Activated CD4-positive, CD25-positive, alpha-beta regulatory T cell treated with anti-CD3 and anti-CD28 coated beads, Interleukin-2, amount 50 U/mL, for 72 hours (primary cell): ENCODE measurements at places on chromosomes 2 and 18.
A peak's percentile ranks its signal among the peaks of the same experiment; 100 is the strongest.

DNA sequence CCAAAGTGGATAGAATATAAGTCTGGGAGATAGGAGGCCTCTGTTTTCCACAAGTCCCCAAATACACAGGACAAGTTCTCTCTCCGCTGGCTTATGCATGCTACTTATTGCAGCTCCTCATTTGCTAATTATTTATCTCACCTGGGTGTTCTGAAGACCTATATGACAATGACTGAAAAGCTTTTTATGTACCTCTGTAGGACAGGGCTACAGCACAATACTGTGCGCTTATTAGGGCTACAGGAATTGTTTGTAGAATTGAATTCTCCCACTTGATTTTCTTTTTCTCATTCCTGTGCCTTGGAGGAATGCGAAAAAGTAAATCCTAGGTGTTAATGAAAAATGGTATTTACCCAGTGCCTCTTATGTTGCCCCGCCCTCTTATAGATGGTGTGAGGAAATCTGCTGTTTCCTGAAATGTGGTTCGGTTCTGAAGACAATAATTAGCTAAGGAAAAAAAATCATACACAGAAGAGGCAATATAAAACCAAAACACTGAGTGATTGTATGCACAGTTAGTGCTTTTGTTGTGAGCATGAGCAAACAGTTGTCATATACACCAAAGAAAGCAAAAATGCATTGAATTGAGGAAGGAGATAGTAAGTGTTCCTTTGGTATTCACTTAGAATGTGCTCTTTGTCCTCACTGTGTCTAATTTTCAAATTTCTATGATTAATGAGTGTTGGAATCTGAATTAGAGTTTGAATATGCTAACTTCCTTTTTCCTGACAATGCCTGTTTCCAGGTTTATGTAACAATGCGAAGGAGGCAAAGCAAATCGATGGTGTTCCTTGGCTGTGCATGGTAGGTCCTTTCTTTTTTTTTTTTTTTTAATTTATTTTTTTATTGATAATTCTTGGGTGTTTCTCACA is 78.7 kb upstream of the PNPT1 start:
- no peak for DNase-seq

- DNase-seq = no peak
Measured at GRCh38 chr2:204010628-204011560, 74.3 kb downstream of the ICOS start.

GRCh38 chr2:174788291-174788929 is 24.1 kb upstream of the CHRNA1 start:
- no peak for DNase-seq

GRCh38 chr2:184683911-184684310 is 85.6 kb downstream of the ZNF804A start:
- DNase-seq = no peak

DNA sequence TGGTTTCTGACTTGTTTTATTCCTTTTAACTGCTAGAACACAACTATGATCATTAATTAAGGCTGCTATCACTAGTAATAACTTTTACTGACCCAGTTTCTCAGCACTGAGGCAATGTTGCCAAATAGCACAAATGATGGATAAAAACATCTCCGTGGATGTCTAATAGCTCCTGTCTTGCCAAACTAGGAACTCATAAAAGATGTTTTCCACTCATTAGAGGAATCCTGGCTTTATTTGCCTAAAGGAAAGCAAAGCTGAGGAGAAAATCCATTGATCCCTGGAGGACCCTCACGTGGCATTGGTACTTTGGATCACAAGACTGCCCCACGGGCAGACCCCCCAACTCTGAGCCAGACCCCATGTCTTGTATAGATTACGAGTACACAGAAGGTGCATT is 96.1 kb upstream of the ZNF397 start:
- DNase-seq = no peak

- DNase-seq = no peak
Measured at GRCh38 chr18:74840492-74841167, 243.0 kb downstream of the ZNF407 start.

- no peak for DNase-seq
Measured at GRCh38 chr2:211061612-211062296, 505.4 kb downstream of the CPS1 start.

DNA sequence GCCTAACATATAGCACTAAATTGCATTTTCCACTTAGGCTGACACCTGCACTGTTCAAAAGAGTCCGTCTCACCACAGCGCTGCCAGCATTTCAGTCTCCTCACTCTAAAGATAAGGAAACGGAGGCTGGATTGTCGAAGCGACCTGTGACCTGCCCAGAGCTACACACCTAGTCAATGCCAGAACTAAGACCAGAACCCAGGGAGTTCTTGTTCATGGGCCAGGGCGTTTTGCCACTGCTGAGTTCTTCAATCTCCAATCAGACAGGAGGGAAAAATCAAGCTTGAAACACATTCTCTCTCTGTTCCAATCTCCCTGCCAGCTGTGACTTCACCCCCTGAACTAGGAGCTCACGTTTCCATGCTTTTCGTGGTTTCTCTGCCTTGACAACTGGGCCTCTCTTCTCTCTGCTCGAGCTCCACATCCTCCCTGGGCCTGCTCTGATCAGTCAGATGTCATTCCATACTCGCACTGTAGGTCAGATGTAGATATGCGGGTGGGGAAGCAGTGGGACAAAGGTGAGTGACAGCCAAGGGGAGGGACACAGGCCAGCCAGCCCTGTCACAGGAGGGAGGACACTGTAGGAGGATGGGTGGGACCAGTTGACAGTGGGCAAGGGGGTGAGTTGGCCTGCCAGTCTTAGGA is 221.1 kb upstream of the SMAD2 start:
- DNase-seq = no peak

DNA sequence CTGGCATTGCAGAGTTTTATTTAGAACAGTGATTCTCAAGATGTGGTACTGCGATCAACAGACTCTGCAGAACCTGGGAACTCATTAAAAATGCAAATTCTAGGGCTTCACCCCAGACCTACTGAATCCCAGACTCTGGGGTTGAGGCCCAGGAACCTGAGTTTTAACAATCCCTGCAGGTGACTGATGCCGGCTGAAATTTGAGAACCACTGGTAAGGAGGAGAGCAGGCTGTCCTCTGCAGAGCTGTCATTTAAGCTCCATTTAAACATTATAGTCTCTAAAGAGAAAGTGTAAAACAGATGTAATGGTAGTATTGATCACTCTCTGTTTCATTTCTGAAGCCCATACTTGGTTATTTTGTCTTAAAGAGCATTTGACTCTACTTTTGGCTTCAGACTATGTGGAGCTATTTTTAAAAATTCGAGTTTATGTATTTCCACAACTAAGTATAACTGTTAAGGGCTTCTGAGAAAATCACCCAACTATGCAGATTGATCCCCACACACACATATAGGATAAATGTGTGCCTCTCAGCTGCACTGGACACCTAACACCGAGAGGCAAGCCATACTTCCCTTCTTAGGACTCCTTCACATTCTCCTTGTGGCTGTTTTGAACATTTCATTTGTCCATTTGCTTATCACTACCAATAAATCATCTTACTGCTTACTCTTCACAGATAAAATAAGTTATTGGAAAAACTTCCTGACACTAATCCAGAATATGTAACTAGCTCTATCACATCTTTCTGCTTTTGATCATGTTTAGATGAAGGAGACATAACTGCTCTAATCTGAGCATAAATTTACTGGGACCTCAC is 487.5 kb downstream of the DLGAP1 start:
- DNase-seq = no peak

DNA sequence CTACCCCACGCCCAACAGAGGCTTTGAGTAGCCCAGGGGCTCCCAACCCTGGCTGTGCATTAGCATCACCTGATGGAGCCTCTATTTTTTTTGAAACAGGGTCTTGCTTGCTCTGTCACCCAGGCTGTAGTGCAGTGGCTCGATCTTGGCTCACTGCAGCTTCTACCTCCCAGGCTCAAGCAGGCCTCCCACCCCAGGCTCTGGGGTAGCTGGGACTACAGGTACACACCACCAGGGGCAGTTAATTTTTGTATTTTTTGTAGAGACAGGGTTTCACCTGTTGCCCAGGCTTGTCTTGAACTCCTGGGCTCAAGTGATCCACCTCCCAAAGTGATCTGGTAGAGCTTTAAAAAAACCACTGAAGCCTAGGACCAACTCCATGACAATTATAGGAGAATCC is 394.8 kb upstream of the ATP5MC3 start:
- no peak for DNase-seq

GRCh38 chr2:98086491-98087446 is at the start of gene VWA3B:
Gene VWA3B (plus strand): TSS chr2:98087167. CDS start chr2:98093093, 5,926 bp downstream.
- DNase-seq = peak; percentile 68

- DNase-seq = no peak
Measured at GRCh38 chr2:239476029-239476756, 75.4 kb upstream of the HDAC4 start.

- DNase-seq = no peak
Measured at GRCh38 chr2:165691615-165692014, 102.4 kb downstream of the GALNT3 start.

DNA sequence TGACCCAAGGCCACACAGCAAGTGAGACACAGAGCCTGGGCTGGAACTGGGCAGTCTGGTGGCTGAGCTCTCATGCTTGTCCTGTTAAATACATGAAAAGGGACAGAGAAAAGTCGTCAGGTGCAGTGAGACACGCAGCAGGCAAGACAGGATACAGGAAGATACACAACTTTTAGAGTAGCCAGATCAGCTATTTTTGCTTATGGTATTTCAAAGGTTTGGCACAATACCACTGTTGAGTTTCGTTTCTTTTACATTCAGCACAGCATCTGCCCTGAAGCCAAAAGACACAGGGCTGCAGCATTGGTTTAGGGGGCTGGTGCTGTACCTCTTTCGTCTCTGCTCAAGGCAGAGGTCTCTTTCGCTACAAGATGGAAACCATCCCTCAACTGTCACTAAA is 14.0 kb downstream of the FHL2 start:
- DNase-seq = no peak

DNA sequence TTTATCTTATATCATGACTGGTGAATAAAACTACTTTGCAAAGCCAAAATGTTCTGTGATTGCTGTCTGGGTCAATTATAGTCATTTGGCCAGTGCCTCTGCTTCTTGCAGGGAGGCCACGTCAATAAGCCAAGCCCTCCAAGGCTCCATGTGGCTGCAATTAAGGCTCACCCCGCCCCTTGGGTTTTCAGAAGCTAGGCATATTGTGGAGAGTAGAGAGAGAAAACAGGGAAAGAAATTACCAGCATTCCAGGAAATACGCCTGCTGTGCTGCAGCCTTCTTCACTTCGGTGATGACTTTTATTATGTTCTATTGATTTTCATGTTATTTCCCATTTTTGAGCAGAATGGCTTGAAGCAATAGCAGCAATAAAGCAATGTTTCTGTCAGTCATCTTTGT is 319.7 kb downstream of the SOX11 start:
- no peak for DNase-seq

DNA sequence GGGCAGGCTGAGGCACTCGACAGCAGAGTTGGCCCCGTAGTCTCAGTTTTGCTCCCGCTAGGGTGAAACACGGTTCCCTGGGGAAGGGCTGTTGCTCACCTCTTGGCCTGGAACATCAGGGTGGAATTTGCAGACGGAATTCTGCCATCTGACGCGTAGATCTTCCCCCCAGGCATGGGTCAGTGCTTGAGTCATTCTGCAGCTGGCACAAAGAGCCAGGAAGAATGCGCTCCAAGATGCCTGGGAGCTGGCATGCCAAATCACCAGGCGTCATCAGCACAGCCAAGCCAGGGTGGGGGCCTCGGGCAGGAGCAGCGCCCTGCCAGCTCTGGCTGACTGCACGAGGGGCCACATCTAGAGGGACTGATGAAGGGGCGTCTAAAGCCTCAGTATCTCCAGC is 42.7 kb downstream of the ODC1 start:
- DNase-seq = no peak

- no peak for DNase-seq
Measured at GRCh38 chr2:40098786-40099470, 319.9 kb upstream of the THUMPD2 start.

DNA sequence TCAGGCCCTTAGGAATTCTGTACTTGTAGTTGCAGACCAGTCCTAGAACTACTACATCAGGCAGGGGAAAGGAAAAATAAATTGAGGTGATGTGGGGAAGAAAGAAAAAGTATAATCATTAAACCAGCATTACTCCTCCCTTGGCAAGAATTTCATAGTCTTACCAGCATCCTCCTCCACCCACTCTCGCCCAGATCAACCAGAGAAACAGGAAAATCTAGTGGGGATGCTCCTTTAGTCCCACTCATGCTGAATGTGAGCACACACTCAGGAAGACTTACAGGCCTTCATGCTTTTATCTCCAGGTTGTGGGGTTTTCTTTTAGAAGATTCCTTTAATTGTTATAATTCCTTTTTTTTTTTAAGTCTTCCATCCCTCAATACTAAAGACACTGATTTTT is 129.3 kb upstream of the CCDC150 start:
- DNase-seq = no peak

GRCh38 chr2:11435036-11435435 is 30.9 kb downstream of the E2F6 start:
- no peak for DNase-seq

GRCh38 chr2:152254486-152254885 is 78.9 kb upstream of the STAM2 start:
- DNase-seq = no peak

GRCh38 chr2:10252661-10253060 is 50.0 kb upstream of the HPCAL1 start:
- DNase-seq = no peak

GRCh38 chr2:2942906-2943305 is 434.7 kb downstream of the EIPR1 start:
- DNase-seq = no peak

DNA sequence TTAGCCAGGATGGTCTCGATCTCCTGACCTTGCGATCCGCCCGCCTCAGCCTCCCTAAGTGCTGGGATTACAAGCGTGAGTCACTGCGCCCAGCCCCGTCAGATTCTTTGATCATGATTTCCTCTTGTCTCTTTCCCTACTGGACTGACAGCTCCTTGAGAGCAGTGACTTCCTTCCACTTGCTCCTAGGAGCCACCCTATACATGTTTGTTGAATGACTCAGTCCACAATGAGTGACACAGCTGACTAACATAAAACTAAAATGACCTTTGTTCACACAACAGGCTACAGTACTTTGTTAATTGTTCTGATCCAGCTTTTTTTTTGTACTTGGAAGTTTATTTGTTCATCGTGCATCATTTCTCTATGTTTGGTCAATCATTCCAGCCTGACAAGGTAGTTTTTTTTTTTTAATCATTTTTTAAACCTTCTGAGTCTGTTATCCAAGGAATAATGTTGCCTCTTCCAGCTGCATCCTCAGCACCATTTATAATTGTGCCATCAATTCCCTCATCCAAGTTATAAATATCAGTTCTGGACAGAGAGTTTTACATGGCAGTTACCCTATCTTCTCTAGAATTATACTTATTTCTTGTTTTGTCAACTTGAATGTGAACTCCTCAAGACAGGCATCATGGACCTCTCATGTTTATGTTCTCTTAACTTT is 42.9 kb upstream of the TUBA3E start:
- DNase-seq = no peak

DNA sequence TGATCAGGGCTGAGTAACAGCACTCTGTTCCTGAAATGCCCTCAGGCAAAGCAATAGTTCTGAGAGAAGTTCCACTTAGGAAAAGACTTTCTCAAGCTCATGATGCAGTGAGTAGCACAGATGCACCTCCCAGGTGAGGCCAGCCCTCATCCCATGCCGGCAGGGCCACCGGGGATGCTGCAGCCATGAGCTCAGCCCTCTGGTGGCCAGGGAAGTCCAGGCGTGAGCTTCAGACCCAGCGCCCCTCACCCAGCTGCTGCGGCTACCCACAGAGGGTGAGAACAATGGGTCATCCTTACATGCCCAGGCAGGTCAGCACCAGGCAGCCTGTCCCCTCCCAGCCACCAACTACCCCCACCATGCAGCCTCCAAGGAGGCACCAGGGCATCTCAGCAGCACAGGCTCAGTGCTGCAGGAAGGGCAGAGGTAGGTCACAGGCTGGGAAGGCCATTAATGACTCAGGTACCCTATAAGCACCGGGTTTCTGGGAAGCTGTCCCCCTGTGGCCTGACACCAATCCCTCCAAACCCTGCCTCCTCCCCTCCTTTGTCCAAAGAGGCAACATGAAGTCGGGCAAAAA is 50.6 kb downstream of the TTC32 start:
- DNase-seq = no peak
